Kidney capillary endothelial cell (primary cell): ENCODE measurements at places on chromosomes 2 and 18.

DNA sequence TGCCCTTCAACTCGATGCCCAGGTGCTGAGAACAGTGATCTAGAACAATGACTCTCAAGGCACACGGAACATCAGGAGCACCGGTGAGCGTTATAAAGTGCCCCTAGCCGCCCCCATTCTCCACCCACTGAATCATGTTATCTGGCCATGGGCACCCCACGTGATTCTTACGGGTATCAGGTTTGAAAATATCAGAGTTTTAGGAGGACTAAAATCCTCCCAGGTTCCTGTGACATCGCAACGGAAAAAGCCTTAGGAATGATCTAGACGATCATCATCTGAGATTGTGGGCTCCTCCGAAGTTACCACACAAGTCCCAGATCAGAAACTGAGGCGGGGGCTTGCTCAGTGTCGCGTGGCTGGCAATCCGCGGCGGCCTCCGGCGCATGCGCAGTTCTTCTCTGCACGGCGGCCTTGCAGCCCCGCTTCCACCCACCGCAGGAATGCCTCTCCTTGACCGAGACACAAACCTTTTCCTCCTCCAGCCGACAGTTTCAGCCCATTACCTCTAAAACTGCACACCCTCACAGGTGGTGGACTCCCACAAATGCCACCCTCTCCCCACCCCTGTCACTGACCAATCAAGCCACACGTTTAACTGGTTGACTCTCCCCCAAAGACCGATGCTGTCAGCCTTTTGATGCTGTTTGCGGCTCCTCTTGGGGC is 5.8 kb upstream of the MRPL33 start:
- no peak for DNase-seq

GRCh38 chr2:219689676-219690628 is 62.5 kb downstream of the SLC4A3 start:
- DNase-seq: peak; percentile 52

GRCh38 chr18:22674272-22674671 is 256.6 kb upstream of the CTAGE1 start:
- DNase-seq: peak; percentile 58

- DNase-seq: no peak
Measured at GRCh38 chr18:34647251-34647650, 62.8 kb upstream of the DTNA start.

GRCh38 chr2:239530749-239531316 is 130.0 kb upstream of the HDAC4 start:
- no peak for DNase-seq

- no peak for DNase-seq
Measured at GRCh38 chr2:41378420-41378819, 669.4 kb upstream of the PKDCC start.
